Spleen (tissue), 13 donors: ENCODE measurements at places on chromosomes 2 and 18. TPM values are rescaled to one million over a fixed set of nuclear protein-coding genes. Genes with fewer than 3 reads are reported as not detected.

DNA sequence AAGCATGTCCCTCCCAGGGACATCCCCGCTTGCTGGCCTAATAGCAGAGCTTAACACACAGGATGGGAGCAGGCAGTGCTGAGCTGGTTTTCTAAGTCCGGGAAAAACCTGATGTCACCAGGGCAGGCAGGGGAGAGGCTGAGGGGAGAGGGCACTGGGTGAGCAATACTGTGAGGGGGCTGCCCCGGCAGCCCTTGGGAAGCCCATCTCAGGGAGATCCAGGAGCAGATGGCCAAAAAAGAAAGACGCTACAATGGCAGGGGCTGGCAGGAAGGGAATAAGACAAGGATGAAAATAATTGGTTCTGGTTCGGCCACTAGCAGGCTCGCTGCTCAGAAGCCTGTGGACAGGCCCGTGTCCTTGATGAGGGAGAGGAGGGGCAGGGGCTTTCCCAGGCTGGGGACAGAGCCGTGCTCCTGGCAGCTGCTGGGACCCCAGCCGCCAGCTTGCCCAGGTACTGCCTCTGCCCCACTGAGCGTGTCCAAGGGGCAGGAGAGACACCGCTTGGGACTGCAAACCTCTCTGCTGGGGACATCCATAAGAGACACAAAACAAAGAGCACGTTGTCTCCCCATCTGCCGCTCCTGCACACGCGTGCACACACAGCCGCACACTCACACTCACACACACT, 30.2 kb downstream of the SMAD7 start:
- H3K27me3 ChIP-seq: no peaks in the 10 kb centered on the region
- peaks cover 38% of the 10 kb centered on the region for H3K4me1 ChIP-seq
- no peak for DNase-seq
- H3K4me3 ChIP-seq: no peak overlapping the region
- no peaks in the 10 kb centered on the region for H3K36me3 ChIP-seq

DNA sequence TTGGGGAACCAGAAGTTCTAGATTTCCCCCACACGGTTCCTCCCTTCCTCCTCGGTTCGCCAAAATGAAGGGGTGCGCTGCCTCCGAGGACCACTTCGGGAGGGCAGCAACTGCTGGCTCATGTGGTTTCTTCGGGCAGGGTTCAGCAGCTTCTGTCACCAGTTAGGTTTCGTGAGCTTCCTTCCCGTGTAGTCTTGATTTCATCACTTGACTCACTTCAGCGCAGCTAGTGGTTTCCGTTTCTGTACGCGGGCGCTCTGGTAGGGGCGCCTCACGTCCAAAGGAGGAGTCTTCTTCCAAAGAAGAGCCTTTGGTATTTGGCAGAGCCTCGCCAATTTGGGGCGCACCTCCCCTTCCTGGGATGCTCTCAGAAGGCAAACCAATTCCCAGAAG, 485 bp upstream of the GALNT3 start:
- peaks cover 5% of the 10 kb centered on the region for H3K27me3 ChIP-seq
- H3K27ac ChIP-seq: peak overlapping the region; percentile 93
- DNase-seq: peak; percentile 92
- H3K36me3 ChIP-seq: no peaks in the 10 kb centered on the region
- H3K4me3 ChIP-seq: peak overlapping the region; percentile 74
- H3K4me1 ChIP-seq: peaks cover 23% of the 10 kb centered on the region

DNA sequence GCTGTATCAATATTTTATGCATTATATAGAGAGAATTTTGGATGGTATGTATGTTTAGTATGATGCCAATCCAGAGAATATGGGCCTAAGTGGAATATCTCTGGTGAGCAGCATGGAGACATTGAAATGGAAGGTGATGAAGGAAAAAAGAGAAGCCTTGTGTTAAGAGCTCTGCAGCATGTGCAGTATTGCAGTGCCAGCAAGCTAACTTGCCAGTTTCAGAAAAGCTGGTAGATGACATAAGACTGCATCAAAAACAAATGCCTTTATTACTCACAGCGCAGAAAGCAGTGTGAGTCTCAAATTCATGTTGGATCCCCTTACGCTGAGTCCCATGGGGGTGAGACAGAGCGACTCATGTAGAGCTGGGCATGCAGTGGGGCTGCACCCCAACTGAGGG, 280.2 kb downstream of the CTNNA2 start:
- H3K27me3 ChIP-seq: no peaks in the 10 kb centered on the region
- DNase-seq: no peak
- H3K4me1 ChIP-seq: no peaks in the 10 kb centered on the region
- H3K27ac ChIP-seq: no peak overlapping the region

GRCh38 chr2:45177870-45178269, 168.6 kb upstream of the SIX2 start:
- no peaks in the 10 kb centered on the region for H3K4me1 ChIP-seq
- H3K4me3 ChIP-seq: no peak overlapping the region
- peaks cover 8% of the 10 kb centered on the region for H3K27me3 ChIP-seq
- no peaks in the 10 kb centered on the region for H3K36me3 ChIP-seq
- no peak overlapping the region for H3K27ac ChIP-seq
- DNase-seq: no peak

GRCh38 chr2:134594399-134594798, 124.4 kb downstream of the TMEM163 start:
- DNase-seq: no peak
- H3K36me3 ChIP-seq: no peaks in the 10 kb centered on the region
- no peak overlapping the region for H3K27ac ChIP-seq
- no peak overlapping the region for H3K4me3 ChIP-seq

- H3K27me3 ChIP-seq: no peaks in the 10 kb centered on the region
- no peaks in the 10 kb centered on the region for H3K36me3 ChIP-seq
- H3K4me1 ChIP-seq: peaks cover 33% of the 10 kb centered on the region
- peak overlapping the region; percentile 51 for H3K27ac ChIP-seq
These were observed 14.9 kb downstream of the DPP4 start for GRCh38 chr2:162058973-162059668.

DNA sequence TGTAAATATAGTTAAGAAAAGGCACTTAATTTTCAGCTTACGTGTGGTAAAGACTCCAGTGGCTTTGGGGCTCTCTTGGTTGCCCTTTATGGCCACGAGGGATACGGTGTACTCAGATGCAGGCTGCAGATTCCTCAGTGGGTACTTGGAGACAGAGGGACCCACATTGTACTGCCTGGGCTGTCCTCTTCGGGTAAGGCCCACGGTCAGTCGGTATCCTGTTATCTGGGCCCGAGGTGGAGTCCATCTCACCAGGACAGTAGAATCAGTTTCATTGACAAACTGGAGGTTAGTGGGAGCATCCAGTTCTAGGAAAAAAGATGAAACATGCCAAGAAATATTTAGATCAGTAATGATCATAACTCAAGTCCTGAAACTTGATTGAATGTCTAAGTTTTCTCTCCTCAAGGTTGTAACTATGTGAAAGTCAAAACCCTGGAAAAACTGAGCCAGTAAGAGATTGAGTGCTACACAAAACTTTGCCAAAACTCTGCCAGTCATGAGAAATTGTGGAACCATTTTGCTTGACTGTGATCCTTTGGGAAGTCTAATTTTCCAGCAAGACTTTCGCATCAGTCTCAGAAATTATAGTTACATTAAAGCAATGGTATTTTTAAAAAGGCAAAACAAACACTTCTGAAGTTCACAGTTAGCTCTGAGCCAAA, 31.4 kb downstream of the FN1 start:
- no peak for DNase-seq
- H3K4me3 ChIP-seq: no peak overlapping the region
- H3K27me3 ChIP-seq: no peaks in the 10 kb centered on the region
- no peaks in the 10 kb centered on the region for H3K36me3 ChIP-seq
- H3K27ac ChIP-seq: no peak overlapping the region

DNA sequence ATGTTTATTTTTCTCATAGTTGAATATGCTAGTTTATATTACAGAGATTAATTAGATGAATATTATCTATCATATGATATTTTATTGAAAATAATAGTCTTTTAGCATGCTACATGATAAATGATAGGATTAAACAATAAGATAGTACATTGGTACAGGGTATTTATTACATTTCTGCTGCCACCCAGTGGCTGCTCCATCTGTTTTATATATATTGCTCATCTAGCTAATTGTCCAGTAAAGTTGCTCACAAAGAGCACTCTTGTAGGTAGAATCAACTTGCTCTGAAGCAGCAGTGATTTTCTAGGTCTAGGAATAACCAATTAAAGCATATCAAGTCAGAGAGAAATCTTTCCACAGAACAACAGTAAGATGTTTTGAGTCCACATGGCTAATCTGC, 183.3 kb downstream of the ASXL3 start:
- no peak for DNase-seq
- no peaks in the 10 kb centered on the region for H3K36me3 ChIP-seq
- no peak overlapping the region for H3K27ac ChIP-seq

DNA sequence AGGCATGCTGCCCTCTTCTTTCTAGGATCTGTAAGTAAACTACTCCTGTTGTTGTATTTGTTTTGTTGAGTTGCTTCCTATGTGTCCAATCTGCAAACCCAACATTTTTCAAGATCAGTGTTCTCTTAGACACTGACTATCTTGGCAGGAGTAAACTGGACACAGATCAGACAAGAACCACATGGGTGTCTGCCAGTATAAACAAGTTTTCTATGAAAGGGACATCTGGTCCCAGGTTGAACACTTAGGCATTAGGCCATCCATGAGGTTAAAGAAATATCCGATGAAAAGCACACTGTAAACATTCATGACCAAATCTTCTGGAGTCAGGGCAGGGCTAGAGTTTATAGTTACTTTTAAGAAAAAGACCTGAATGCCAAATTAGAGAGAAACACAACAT, 441.8 kb downstream of the NYAP2 start:
- H3K36me3 ChIP-seq: no peaks in the 10 kb centered on the region
- no peak overlapping the region for H3K27ac ChIP-seq
- no peak for DNase-seq
- H3K27me3 ChIP-seq: no peaks in the 10 kb centered on the region
- no peaks in the 10 kb centered on the region for H3K4me1 ChIP-seq
- H3K4me3 ChIP-seq: no peak overlapping the region

DNA sequence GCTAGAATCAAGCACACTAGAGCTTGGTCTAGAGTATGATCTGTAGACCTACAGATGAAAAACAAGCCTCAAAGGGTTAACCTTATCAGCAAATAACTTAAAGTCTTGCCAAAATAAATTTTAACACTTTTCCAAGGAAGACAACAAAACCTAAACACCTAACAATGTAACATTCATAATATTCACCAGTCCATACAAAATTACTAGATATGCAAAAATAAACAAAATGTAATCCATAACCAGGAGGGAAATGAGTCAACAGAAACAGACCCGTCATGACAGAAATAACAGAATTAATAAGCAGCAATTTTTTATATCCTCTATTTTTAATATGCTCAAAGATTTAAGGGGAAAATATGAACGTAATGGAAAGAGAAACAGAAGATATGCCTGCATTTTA, 36.1 kb downstream of the TRAK2 start:
- H3K36me3 ChIP-seq: peaks cover 17% of the 10 kb centered on the region
- peaks cover 47% of the 10 kb centered on the region for H3K4me1 ChIP-seq
- peak overlapping the region; percentile 76 for H3K27ac ChIP-seq
- H3K4me3 ChIP-seq: no peak overlapping the region
- DNase-seq: no peak

DNA sequence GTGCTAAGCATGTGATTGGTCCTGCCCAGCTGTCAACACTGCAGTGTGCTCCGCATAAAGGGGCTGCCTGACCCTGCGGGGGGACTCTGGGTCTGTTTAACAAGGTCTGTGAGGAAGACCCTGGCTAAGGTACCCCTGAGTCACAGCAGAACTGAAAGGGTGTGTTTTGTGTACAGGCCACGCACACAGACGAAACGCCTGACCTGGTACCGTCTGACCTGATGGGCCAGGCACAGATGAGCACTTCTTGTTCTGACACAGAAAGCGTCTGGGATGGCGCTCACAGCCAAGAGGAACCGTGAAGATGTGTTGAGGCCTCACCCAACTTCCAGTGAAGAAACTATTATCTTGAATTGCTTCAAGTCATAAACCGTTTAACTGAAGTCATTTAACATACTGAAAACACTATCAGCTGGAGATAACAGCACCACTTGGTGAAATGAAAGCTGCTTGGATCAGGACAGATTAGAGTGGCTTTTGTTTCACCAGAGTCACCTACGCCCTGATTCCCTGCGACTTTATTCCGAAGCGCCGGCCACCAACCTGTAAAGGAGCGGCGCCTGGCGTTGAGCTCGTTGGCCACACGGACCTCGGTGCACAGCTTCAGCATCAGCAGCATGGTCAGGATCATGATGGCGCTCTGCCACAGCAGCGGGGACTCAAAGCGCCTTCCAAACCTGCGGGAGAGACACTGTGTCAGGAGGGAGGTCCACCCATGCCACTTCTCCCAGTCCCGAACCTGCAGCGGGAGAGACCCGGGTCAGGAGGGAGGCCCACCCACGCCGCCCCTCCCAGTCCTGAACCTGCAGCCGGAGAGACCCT, 8.5 kb downstream of the SLC66A2 start:
- H3K4me3 ChIP-seq: no peak overlapping the region
- H3K27ac ChIP-seq: no peak overlapping the region
- H3K36me3 ChIP-seq: peaks cover 36% of the 10 kb centered on the region

DNA sequence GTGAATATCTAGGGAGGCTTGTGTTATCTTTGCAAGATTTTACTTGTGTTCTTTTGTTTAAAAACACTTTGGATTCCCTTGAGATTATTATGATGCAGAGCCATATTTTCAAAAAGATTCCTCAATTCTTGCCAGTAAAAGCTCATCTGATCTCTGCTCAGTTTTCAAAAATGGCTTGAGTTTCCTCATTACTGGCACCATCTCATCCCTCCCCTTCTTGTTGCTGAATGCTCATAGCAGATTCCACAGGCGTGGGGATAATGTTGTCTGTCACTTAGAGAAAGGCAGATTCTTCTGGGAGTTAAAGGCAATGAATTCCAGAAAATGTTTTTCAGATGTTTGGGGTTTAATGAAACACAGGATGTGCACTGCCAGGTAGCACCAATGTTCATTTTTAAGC, 170.4 kb upstream of the TANK start:
- peaks cover 13% of the 10 kb centered on the region for H3K4me1 ChIP-seq
- H3K36me3 ChIP-seq: no peaks in the 10 kb centered on the region
- no peak for DNase-seq
- no peak overlapping the region for H3K4me3 ChIP-seq

- no peak overlapping the region for H3K4me3 ChIP-seq
- H3K4me1 ChIP-seq: no peaks in the 10 kb centered on the region
- no peaks in the 10 kb centered on the region for H3K27me3 ChIP-seq
- no peaks in the 10 kb centered on the region for H3K36me3 ChIP-seq
- no peak for DNase-seq
These were observed 1303.2 kb upstream of the CELF4 start for GRCh38 chr18:38868757-38869156.

The NETO1 gene
- 17.1 TPM for total RNA-seq

- DNase-seq: no peak
- no peaks in the 10 kb centered on the region for H3K4me1 ChIP-seq
- no peaks in the 10 kb centered on the region for H3K36me3 ChIP-seq
- no peak overlapping the region for H3K4me3 ChIP-seq
- no peak overlapping the region for H3K27ac ChIP-seq
These were observed 90.2 kb upstream of the LHCGR start for GRCh38 chr2:48845684-48846083.
